ENCODE measurements at places on chromosomes 4 and X. TPM values are rescaled to one million over a fixed set of nuclear protein-coding genes. Genes with fewer than 3 reads are reported as not detected.

The PABPC1L2B gene
- not detected for total RNA-seq

The NPNT gene
- total RNA-seq = not detected

The LAMP2 gene
- total RNA-seq = 289 TPM

The MAGEB10 gene
- total RNA-seq = not detected

The CDS1 gene
- 0.26 TPM for total RNA-seq

The IL3RA gene
- total RNA-seq = not detected

Measured in smooth muscle cell of the pulmonary artery (primary cell).